ENCODE measurements at places on chromosomes 2 and 18.

DNA sequence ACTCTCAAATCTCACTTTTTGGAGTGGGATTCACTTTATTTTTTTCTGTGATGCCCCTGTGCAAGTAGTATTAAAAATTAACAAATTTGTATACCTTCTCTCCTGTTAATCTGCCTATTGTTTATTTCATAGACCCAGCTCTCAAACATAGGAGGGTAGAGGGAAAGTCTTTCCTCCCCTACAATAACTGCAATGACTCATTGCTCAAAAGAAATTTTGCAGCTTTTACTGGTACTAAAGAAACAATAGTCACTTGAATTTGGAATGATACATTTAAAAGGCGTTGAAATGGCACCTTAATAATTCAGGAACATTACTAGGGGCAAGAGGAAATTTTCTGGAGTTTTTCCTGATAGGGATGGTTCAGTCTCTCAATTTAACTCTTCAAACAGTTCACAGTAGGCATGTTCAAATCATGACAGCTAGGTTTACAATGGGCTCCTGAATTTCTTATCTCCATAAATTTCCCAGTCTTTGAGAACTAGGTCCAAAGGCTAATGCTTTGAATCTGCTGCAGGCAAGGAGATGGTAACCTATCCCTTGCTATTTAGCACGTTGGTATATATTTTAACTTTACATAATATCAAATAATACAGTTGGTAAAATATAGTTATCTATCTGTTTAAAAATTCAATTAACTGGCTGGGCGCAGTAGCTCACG lies 88.8 kb downstream of the CHN1 start:
- no peak for DNase-seq

DNA sequence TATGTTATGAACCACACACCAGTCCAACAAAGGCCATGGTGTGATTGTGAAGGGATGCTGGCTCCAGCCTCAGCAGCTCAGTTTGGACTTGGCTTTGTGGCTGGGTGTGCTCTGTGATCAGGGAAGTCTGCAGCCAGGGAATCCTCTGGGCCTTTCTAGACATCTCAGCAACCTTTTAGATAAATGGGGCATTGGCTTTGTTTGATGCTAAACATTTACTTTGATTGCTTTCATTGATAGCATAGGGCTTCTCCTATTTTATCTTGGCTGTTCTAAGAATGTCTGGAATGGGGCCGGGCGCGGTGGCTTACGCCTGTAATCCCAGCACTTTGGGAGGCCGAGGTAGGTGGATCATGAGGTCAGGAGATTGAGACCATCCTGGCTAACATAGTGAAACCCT lies 104.5 kb downstream of the VAPA start:
- no peak for DNase-seq

GRCh38 chr18:34651586-34652369 lies 58.3 kb upstream of the DTNA start:
- DNase-seq = no peak

GRCh38 chr2:180553094-180553715 lies 427.2 kb upstream of the UBE2E3 start:
- DNase-seq = no peak

Data from cerebellar cortex (tissue), 1 donor.